Fibroblast of pulmonary artery (primary cell): ENCODE measurements at places on chromosomes 12 and 14.

- DNase-seq, result peak; percentile 31
Measured at GRCh38 chr14:79186523-79186922, 1016.4 kb downstream of the NRXN3 start.

- DNase-seq, result no peak
Measured at GRCh38 chr14:104237651-104238423, 99.5 kb downstream of the KIF26A start.

GRCh38 chr12:109137055-109137454 is 20.7 kb downstream of the ACACB start:
- DNase-seq, result no peak

DNA sequence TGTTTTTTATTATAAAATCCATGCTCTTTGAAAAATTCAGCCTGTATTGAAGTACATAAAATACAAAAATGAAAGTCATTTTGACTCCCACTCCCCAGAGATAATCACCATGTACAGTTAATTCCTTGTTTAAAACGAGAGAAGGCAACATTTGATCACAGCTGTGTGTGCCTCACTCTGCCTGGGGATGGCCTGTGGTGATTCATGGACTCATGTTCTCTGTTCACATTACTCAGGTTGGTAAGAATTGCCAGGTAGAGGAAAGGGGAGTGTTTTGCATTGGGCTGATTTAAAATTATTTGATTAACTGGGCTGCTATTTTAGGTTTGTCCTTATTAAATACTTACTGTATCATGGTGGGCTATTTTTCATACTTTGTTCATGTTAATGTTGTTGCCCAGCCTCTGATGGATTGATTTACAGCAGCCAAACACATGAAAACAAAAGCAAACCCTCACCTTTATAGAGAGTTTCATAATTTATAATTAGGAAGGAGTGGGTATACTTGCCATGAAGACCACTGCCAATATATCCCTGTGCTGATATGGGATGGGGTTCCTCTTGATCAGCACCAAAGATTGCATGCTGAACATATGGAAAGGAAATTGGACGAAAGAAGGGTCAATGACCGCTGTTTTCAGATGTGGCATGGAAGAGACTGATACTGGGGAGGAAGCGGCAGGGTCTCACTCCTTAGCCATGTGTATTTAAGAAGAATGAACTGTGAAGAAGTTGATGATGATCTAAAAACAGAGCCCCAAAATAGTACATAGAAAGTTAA is 3.0 kb downstream of the ZBTB1 start:
- no peak for DNase-seq

- no peak for DNase-seq
Measured at GRCh38 chr14:92470215-92470614, 43.4 kb upstream of the RIN3 start.

- peak; percentile 65 for DNase-seq
Measured at GRCh38 chr14:78950649-78951048, 780.5 kb downstream of the NRXN3 start.

DNA sequence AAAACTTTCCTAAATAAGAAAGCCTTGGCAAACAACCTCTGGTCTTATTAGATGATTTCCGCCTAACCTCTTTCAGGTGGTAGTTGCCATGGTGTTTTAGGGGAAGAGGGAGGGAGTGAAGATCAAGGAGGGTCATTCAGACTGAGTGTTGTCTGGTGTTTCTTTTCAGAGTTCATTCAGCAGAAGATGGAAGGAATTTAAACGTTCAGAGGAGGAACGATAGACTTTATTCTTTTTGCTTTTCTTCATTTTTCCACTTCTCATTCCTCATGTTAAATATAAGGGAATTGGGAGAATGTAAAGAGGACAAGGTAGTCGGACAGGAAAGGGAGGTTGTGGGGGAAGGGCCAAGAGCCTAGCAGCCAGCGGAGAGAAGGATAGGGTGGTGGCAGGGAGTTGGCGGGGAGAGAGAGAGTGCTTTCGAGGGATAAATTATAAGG is 17.4 kb upstream of the SALL2 start:
- no peak for DNase-seq

DNA sequence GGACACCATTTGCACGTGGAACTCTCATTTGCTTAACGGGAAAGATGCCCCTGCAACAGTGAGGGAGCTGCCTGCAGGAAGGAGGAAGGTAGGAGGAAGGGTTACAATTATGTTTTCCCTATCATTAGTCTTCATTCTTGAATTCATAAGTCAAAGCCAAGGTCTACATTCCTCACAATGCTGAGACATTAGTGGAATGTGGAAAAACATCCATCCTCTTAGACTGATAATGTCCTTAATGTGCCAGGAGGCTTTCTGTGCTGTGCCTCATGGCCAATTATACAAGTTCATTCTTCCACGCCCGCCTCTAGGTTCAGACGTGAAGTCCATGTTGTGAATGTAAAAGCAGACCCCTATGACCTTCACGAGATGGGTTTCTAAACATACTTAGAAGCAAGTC is 1212.4 kb upstream of the TMEM132C start:
- peak; percentile 24 for DNase-seq

DNA sequence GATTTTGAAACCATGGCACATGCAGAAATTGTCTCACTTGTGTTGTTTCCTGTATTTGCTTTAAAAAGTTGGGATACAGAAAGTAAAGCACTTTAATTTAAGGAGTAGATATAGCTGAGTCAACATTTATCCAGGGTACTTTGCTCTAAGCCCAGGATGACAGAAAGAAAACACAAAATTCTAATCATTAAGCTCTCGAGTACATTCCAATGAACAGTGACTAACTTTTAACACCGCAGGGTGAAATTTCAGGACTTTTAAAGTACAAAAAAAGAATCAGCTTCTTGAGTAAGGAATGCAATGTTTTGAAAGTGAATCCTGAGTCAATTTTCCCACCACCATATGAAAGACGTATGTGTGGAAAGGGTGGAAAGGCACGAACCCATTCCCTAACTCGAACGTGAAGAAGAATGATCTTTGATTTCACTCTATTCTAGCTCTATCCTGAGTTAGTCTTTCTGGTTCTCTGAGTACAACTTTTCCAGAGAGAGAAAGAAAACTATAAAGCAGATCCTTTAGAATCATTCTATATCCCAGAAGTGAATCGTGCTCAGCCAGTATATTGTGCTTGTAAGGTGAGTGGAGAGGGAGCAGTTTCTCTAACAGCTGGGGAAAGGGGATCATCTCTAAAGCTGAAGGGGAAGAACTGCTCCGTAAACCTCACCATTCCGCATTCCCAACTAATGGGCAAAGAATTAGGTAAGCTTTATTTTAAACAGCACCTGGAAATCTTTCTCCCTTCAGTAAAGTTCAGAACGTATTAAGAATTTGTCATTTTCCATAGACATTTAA is 779.0 kb upstream of the FLRT2 start:
- DNase-seq, result peak; percentile 54

GRCh38 chr12:9039397-9039977 is 50.1 kb downstream of the KLRG1 start:
- peak; percentile 61 for DNase-seq

DNA sequence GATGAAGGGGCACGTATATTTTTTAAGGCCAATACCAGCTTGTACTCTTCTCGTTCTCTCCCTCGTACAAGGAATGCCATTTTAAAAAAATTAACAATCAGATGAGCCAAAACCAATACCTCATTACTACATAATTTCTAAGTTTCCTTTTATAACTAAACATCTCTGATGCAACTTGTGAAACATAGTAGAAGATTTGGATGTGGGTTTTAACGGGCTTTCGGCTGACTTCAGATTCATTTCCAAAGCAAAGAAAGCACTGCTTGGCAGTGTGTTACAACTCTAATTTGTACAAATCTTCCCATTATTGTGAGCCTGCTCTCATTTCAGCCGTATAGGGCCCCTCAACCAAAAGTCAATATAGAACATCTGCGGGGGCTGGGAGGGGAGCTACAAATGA is 99.1 kb upstream of the TMCC3 start:
- no peak for DNase-seq

GRCh38 chr14:103749860-103750259 is 34.2 kb downstream of the ZFYVE21 start:
- DNase-seq, result no peak
